ENCODE measurements at places on chromosomes 11 and 22.

DNA sequence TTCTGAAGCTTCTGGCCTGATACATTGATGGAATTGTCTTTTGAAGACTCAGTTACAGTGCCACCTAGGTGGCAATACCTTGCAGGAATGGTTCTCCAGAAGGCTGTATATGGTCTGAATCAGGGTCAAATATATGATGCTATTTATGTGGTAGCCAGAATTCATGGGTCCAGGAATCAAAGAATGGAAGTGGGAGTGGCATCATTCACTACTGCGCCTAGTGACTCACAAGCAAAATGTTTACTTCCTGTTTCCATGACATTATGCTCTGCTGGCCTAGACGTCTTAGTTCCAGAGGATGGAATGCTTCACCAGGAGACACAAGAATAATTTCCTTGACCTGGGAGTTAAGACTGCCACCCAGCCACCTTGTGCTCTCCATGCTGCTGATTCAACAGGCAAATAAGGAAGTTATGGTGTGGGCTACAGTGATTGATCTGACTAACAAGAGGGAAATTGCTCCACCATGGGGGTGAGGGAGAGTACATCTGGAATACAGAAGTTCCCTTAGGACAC is 491.8 kb downstream of the ETS1 start:
- DNase-seq: no peak

DNA sequence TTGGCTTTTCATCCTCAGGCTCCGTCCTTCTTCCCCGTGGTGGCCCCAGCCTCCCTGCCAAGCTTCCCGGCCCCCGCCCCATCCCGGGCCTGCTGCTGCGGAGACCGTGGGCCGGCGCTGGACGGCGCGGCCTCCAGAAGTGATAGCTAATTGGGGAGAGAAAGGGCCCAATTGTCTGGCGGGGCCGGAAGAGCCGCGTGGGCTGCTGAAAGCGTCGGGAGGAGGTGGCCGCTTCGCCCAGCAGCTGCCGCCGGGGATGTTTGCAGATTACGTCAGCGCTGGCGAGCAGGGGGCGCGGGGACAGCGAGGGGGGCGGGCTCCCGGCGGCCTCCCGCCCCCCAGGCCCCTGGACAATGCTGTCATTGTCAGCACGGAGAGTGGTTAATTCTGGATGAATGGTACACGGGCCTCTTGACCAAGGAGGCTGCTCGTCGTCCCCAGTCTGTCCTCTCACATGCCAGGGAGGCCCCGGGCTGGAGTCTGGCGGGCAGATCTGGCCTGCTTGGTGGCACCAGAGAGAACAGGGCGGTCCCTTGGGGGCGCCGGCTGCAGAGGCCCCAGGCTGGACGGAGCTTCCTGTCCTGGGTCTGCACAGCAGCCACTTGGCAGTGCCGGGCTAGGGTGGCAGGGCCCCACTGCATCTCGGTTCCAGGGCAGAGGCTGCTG is 1.6 kb downstream of the SMIM38 start:
- no peak for DNase-seq

DNA sequence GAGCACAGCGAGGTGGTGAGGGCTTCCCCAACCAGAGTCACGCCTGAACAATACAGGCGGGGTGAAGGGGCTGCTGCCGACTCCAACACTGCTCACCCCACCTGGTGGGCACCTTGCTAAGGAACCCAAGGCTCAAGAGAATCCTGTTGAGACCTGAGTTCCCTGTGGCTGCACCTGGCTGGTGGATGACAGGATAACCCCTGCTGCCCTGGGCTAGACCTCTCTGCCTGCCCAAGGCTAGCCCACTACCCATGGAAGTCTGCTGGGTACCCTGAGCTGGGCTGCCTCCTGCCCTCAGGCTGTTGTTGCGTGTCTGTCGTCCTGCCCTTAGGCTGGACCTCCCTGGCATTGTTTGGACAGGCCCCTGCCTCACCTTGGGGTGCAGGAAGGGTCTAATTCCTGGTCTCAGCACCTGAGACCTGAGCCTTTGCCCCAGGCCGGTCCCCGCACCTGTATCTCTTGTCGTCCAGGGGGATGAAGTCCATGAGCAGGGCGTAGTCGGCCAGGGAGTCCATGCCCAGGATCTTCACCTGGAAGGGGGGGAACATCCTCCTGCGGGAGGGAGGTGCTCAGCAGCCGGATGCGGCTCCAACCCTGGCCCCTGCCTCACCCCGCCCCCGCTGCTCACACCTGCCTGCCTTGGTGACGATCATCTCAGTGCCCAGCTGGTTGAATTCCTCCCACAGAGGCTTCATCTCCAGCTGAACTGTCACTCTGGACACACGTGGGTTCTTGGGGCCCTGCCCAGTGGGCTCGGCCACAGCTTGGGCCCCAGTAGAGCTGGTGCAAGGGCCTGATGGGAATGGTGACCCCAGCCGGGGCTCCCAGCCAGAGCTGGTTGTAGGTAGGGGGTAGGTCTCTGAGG is 4.9 kb upstream of the NUDT8 start:
- no peak for DNase-seq

DNA sequence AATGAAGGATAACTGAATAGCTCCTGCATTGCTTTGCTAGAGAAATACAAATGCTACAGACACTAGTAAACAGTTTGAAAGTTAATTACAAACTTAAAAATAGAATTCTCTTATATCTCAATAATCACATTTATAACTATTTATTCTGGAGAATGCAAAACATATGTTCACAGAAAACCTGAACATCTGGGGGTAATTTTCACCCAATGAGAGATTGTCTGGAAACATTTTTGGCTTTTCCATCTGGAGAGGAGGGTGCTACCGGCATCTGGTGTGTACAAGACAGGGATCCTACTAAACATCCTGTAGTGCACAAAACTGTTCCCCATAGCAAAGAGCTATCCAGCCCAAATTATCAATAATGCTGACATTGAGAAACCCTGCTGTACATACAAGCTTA is 378.4 kb upstream of the CHORDC1 start:
- no peak for DNase-seq

- no peak for DNase-seq
These were observed 35.7 kb upstream of the ARFGAP3 start for GRCh38 chr22:42892571-42893316.

- no peak for DNase-seq
These were observed 23.8 kb downstream of the KCNJ1 start for GRCh38 chr11:128843198-128843785.

DNA sequence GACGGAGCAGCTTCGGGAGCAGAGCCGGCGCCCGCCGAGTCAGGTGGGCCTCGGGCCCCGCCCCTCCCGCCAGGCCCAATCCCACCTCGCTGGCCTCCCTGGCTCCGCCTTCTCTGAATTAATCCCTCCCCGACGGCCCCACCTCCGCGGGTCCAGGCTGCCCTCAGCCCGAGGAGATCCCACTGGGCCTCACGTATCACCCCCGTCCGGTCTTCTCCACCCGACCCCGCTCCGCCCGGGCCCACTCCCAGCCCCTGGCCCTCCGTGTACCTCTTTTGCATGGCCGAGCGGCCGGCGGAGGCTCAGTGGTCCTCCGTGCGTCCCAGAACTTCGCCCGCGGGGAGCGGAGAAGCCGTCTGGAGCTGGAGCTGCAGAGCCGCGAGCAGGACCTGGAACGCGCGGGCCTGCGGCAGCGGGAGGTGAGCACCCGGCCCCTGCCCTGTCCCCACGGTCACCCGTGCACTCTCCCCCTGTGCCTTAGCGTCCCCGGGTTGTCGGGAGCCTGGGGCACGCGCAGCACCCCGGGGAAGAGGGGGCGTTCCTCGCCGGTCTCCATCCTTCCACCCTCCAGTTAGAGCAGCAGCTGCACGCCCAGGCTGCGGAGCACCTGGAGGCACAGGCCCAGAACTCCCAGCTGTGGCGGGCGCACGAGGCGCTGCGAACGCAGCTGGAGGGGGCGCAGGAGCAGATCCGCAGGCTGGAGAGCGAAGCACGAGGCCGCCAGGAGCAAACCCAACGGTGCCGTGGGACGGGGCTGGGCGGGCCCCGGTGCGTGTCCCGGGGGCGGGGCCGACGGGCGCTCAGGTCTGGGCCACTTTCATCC is 2.2 kb upstream of the CD151 start:
- DNase-seq: peak; percentile 37

GRCh38 chr22:38953577-38954413 is 3.6 kb upstream of the APOBEC3A start:
- DNase-seq: no peak

DNA sequence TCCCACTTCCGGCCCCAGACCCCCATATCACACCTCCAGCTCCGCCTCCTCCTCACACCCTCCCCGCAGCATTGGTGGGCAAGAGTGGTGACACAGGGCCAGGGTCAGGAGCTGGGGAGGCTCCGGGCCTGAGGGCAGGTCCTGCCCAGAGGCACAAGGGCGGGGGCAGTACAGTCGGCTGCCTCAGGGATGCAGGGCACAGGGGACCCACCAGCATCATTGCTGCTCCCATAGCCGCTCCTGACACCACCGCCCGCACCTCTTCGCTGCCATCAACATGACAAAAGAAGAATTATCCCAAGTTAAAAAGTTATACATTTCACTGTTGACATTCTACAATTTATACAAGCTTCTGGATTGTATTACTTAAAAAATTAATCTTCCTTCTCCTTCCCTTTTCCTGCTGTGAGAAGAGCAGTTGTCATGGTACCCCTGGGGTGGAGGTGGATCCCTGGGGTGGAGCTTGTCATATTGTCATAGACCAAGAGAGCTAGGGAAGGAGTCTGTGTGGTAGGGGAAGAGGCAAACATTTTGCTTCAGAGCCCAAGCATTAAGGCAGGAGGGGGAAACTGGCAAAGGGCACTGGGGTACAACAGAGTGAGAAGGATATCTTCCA is 4.1 kb downstream of the SBF2 start:
- DNase-seq: no peak

GRCh38 chr11:123299721-123300120 is 104.7 kb upstream of the CLMP start:
- DNase-seq: no peak

DNA sequence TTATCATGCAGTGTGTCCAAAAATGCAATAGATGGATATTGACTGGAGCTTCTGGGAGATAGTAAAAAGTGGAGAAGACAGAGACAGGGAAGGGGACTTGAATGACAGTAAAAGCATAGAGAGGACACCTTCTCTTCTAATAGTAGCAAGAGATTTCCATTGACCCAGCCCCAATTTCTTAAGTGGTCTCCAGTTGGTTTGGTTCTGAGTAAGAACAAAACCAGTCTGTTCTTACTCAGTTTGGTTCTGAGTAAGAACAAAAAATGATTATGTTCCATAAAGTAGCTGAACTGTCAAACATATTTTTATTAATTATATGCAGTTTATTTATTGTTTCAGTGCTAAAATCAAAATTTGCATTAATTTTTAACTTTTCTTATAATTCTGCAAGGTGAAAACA is 316.8 kb upstream of the MPPED2 start:
- no peak for DNase-seq

- DNase-seq: no peak
These were observed 207.9 kb downstream of the DYNC2H1 start for GRCh38 chr11:103317118-103317517.

DNA sequence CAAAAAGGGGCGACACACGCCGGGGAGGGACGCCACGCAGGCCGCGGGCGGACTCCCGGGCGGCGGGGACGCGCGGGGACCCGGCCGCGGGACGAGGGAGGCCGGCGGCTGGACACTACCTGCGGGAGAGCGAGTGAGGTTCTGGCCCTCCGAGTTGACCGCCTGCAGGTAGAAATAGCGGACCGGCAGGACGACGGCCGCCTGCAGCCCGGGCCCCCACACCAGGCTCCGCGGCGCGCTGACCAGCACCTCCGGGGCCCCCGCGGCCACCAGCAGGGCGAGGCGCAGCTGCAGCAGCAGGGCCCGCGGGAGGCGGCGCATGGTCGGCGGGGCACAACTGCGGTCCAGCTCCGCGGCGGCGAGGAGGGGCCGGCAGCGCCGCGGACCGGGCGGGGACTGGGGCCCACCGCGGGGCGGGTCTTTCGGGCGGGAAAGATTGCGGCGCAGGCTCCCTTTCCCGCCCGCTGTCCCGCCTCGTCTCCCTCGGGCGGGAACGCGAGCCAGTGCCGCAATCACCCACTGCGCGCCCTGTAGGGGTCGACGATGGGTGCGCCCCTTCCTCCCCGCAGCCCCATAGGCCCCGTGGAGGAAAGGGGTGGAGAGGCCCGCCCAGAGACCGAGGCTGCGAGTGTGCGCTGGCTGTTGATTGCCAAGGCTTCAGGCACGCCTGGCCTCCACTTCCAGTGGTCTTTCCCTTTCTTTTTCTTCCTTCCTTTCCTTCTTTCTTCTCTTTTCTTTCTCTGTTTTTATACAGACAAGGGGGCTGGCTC is at the start of gene POGLUT3:
Gene POGLUT3 (minus strand): TSS at position 339 of the 770 bp plus-strand sequence. CDS start 18 bp downstream, at position 321.
- DNase-seq: peak; percentile 27

DNA sequence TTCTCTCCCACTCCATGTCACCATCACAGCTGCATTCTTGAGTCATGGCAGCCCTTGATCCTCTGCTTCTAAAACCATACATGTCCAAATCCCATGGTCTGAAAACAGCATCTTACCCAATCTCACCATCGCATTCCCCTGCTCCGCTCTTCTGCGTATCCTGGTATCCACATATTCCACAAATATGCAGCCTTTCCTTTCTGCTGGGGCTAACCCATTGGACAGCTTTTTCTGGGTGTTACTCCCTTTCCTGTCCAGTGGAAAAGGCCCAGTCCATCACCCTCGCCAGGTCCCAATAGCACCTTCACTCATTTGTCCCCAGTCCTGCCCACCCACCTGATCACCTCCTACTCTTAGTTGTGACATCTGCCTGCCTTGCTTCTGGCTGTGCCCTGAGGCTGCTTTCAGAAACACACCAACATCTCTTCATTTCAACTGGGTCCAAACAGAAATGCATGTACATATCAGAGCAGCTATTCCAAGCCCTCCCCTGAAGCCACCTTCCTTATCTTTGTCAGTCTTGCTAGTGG is 237.6 kb upstream of the TBCEL start:
- DNase-seq: no peak

- no peak for DNase-seq
These were observed 24.8 kb upstream of the MYOD1 start for GRCh38 chr11:17694494-17695110.

GRCh38 chr11:69326622-69327219 is 32.8 kb downstream of the MYEOV start:
- no peak for DNase-seq

- DNase-seq: no peak
These were observed 260.2 kb upstream of the CCDC90B start for GRCh38 chr11:83546368-83546767.

GRCh38 chr11:47611348-47611794 is 17.2 kb upstream of the C1QTNF4 start:
- DNase-seq: no peak

- no peak for DNase-seq
These were observed 144.5 kb downstream of the CCDC34 start for GRCh38 chr11:27218421-27219038.

GRCh38 chr11:23903044-23903704 is 593.7 kb upstream of the LUZP2 start:
- DNase-seq: no peak

DNA sequence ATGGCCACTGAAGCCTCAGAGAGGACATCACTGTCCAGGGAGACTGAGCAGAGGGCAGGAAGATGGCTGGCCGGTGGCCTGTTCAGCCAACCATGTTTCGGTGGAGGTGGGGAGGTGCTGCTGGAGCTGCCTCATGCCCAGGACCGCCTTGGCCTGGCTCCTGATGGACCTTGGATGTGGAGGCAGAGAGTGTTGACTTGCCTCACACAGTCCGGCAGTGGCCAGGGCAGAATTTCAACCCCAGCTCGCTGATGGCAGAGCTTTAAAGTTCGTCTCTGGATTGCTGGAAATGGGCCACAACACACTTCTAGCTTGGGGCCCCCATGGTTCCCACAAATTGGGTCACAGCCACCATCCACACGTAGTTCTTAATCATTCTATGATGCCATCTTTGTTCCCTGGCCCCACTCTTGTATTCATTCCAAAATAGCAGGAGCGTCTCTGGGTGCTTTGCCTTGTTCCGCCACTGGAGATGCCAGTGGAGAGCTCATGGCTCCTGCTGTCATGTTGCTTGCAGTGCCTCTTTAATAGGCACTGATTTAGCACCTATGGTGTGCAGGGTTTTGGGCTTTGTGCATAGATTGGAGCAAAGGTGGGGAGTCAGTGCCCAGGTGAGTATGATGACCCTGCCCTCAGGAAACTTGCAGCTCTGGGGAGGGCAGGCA is 5.6 kb downstream of the MAPK8IP1 start:
- DNase-seq: no peak

Data from effector CD4-positive, alpha-beta T cell (primary cell).